ENCODE measurements at places on chromosomes 3 and 15. TPM values are rescaled to one million over a fixed set of nuclear protein-coding genes. Genes with fewer than 3 reads are reported as not detected.

The TF gene
- 1.2 TPM for total RNA-seq

The XCR1 gene
- not detected for total RNA-seq

The SKOR1 gene
- total RNA-seq = not detected

The CCDC39 gene
- not detected for total RNA-seq

All from A549 treated with AZD2906 at 1 μM for 4 hours (cell line).